ENCODE measurements at places on chromosomes 5 and 9.

DNA sequence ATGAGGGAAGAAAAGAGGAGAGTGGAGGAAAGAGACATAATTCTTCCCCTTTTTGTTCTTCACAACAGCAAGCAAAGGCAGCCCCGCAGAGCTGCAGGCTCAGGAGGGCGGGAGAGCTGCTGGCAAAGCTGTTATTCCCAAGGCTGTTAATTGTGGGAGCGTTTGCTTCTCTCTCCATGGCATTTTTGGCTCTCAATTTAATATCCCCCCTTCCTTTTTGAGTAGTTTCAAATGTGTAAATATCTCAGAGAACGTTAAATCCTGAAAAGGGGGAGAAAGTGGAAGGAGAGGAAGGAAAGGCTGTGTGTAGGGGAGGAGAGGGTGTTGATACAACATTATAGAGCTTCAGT, 165.7 kb downstream of the NSG2 start:
- DNase-seq = no peak

DNA sequence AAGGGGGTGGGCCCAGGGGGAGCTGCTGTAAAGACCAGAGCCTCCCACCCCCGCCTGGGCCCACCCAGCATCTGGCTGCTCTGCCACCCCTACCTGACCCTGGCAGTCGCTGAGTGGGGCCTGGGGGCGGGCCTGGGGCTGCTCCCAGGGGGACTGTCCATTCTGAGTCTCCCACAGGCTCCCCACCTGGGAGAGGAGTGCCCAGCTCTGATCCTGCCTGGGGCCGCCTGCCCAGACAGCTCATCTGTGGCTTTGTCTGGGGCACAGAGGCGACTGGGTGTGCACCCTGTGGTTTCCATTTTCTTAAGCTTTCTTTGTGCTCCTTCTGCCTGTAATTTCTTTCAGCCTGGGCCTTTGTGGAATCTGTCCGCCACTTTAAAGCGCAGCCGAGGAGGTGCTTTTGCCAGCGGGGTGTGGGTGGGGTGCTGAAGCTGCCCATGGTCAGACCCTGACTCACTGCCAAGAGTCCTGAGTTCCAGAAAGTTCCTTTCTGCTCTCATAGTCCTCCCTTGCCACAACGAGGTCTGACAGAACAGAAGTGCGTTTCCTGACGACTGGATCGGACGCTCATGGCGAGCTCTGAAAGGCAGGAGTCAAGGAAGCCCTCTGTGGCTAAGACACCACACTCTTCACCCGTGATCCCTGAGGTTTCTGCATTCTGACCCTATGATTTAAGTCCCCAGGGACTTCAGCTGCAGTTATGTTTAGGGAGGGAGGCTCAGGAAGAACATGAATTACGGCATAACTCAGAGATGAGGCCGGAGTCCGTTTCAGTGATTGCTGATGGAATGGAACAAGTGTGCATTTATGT, 225.0 kb downstream of the FANCC start:
- peak; percentile 60 for DNase-seq

DNA sequence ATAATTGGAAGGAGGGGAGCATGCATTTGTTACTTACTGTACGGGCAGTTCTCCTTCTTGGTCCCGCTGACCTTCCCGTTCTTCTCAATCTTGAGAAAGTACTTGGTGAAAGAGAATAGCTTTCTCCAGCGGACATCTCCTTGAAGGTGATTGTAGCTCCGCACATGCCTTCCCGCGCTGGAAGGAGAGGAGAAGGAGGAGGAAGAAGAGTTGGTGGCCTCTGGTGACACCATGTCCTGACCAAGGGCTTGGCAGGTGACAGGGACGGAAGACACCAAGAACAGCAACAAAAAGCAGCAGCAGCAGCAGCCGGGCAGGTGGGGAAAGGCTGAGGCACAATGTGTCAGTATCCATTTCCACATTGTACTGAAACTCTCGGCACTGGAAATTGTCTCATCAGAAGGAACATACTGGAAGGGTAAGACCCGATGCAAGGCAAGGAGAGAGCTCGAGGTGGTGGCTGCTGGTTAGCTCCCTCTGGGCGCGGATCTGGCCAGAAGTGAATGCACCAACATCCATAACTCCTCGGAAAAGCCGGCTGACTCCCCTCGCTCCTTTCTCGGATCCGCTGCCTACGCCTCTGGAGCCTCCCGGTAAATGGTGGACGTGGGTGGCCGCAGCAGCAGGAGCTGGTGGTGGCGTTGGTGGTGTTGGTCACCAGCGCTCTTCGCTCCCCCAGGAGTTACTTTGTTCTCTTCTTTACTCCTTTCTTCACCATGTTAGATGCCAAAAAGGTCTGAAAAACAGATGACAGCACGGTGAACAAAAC, 715 bp downstream of the FGF10 start:
- no peak for DNase-seq

GRCh38 chr5:141633871-141634561, 2.6 kb downstream of the HDAC3 start:
- DNase-seq = no peak

- DNase-seq = no peak
These were observed 60.1 kb upstream of the STK32A start for GRCh38 chr5:147174671-147175265.

DNA sequence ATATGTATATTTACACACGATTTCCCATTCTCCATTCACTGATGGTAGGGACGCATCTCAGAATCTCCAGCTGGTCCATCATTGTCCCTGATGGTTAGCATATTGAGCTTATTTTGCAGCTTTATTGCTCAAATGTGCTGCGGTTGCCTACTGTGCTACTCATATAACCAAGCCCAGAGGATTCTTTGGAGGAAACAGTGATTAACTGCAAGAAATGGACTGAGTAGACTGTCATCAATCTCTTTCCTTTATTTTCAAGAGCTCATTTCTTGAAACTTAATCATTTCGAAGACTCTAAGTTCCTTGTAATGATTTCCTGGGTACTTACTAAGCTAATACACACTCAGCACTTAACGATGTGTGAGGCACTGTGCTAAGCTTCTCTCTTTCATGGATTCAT, 119.0 kb downstream of the MAT2B start:
- DNase-seq = no peak

DNA sequence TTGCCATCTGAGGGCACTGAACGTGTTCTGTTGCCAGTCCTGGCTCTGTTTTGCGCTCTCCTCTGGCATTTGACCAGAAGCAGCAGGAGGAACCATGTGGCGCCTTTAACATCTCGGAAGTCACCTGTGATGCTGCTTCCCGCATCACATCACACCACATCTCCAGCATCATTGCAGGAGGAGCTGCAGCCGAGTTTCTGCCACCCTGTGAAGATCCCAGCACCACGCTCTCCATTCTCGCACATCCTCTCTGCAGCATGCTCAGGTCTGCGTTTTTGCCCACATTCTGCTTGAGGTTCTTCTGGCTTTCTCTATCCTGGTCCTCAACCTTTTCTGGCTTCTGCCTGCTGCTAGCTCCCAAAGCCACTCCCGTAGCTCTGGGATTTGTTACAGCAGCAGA, 11.0 kb upstream of the IRX4 start:
- no peak for DNase-seq

DNA sequence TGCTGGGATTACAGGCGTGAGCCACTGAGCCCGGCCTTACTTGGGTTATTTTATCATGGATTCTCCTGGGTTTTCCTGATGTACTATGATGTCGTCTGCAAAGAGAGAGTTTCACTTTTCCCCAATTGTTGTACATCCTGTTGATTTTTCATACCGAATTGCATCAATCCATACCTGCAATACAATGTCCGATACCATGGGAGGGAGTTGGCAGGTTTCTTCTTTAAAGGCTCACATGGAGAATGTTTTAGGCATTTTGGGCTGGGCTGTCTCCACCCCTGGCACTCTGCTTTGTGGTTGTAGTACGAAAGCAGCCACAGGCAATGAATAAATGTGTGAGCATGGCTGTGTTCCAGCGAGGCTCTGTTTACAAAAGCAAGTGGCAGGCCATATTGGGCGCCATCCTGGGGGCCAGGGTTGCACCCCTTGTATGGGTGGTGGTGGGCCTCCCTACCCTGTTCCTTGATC, 35.1 kb upstream of the EXOC3 start:
- DNase-seq = no peak

GRCh38 chr5:140576776-140577201, 12.2 kb downstream of the SLC35A4 start:
- DNase-seq = no peak

GRCh38 chr9:128393145-128393775, 22.1 kb downstream of the URM1 start:
- no peak for DNase-seq

DNA sequence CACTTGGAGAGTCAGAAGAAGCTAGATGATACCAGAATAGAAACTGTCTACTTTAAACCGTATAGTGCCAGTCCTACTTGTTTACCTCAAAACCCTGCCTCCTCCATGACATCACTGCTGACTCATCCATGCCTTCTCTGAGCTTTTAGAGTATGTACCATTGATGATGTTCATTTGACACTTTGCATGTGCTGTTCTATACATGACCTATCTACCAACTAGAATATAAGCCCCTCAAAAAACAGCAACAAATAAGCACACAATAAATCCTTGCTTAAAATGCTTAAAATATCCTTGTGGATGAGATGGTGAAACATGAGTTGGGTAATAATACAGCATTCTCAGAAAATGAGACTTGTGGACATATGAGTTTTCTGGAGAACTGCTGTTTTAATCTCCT, 2.6 kb downstream of the CTNNAL1 start:
- no peak for DNase-seq

- no peak for DNase-seq
These were observed 136.6 kb downstream of the ADAMTS12 start for GRCh38 chr5:33755231-33755630.
